Stimulated activated CD8-positive, alpha-beta memory T cell treated with anti-CD3 and anti-CD28 coated beads, Interleukin-4, amount 100 ng/mL, for 1 hour (primary cell): ENCODE measurements at places on chromosomes 1 and 21.

- no peak for DNase-seq
These were observed 69.5 kb downstream of the DDX20 start for GRCh38 chr1:111825217-111825616.

- DNase-seq: no peak
These were observed 62.1 kb downstream of the PCNT start for GRCh38 chr21:46385846-46386733.

DNA sequence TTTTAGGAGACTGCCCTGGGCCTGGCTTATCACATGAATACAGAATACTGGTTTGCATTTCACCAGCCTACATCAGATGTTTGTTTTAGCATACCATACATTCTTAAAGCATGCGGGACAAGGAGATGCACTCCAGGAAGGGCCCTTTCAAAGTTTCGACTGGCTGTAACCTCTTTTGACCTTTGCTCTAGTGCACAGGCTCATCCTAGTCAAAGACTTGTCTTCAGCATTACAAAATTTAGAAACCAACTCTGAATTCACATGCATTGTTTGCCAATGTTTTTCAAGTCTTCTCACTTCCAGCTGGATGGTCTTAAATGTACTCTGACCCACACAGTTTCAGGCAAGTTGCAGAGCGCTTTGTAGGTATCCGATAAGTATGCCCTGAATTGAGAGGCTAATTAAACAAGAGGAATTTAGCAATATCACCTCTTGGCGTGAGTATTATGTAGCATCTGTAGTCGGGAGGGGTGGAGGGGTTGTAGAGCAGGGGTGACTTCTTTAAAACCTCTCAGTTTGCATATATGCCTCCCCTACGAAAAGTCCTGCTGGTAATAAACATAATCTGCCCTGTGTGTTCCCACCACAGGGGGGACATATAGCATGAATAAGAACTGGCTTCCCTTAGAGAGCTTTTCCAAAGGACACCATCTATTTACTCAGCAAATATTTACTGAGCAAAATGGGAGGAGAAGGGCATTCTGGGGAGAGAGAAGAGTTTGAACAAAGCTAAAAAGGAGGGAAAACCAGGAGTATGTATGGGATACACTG, 24.4 kb upstream of the AHCYL1 start:
- DNase-seq: no peak

DNA sequence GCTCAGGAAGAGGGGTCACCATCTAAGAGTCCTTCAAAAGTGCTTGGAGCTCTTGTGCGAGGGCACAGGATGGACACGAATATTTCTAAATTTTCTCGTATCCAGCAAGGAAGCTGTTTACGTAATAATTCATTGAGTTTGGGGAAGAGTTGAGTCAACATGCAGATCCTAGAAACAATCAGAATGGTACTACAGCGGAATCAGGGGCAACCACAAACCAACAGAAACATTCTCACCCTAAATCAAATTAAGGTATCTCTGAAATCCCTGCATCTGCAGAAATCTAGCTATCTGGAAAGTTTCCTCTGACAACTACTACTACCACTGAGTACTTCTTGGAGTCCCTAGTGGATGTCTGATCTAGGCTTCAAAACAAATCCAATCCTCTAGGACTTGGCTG, 352.4 kb downstream of the LTN1 start:
- DNase-seq: no peak

GRCh38 chr1:31931593-31932225, 6.5 kb downstream of the PTP4A2 start:
- DNase-seq: no peak

- DNase-seq: no peak
These were observed 2.3 kb downstream of the LDLRAD2 start for GRCh38 chr1:21814241-21814918.
